ENCODE measurements at places on chromosomes 6 and 20. TPM values are rescaled to one million over a fixed set of nuclear protein-coding genes. Genes with fewer than 3 reads are reported as not detected.

LY6G6F gene
- total RNA-seq = not detected

TP53RK gene
- total RNA-seq = 9.2 TPM

RNF144B gene
- 7.7 TPM for total RNA-seq

CYP39A1 gene
- 0.22 TPM for total RNA-seq

EYS gene
- not detected for total RNA-seq

CGAS gene
- total RNA-seq = 0.98 TPM

GABRR1 gene
- not detected for total RNA-seq

MYB gene
- total RNA-seq = not detected

LPA gene
- not detected for total RNA-seq

WFDC12 gene
- not detected for total RNA-seq

Measured in dermis lymphatic vessel endothelial cell (primary cell).